ENCODE measurements at places on chromosomes 3 and 15.

DNA sequence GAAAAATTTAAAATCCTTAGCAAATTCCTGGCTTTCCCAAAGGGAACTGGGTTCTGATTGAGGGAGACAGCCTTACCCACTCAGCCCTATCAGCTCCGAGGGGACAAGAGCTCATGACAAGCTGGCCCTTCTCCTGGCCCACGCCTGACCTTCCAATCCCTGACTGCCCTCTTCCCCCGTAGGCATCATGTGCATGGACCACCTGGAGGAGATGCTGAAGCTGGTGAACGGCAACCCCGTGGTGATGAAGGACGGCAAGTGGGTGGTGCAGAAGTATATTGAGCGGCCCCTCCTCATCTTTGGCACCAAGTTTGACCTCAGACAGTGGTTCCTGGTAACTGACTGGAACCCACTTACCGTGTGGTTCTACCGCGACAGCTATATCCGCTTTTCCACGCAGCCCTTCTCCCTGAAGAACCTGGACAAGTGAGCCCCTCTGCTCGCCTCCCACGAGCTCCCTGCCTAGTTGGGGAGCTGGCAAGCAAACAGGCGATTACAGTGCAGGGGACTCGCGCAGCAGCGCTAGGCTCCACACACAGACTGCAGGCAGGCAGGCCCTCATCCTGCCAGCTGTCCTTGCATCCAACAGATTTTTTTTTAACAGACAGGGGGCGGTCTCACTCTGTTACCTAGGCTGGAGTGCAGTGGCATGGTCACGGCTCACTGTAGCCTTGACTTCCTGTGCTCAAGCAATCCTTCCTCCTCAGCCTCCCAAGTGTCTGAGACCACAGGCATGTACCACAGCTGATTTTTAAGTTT lies 16.8 kb downstream of the RPUSD3 start:
- peak; percentile 36 for DNase-seq

DNA sequence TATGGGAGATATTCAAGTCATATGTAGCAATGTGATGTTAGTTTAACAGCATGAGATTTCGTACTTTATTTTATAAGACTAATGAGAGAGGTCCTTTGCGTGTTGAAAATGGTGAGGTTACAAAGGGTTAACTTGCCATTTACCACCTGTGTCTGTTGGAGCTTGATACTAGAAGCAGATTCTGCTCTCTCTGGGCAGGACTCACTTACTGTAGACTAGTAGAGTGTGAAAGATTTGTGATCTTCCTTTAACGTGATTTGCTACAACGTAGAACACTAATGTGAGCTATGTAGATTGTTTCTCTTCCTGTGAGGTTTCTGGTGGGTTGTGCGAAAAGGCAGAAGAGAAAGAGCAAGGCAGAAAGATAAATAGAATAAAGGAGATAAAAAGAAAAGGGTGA lies 1.1 kb downstream of the TP63 start:
- no peak for DNase-seq

- no peak for DNase-seq
These were observed 65.9 kb upstream of the MYO5C start for GRCh38 chr15:52361494-52361893.

DNA sequence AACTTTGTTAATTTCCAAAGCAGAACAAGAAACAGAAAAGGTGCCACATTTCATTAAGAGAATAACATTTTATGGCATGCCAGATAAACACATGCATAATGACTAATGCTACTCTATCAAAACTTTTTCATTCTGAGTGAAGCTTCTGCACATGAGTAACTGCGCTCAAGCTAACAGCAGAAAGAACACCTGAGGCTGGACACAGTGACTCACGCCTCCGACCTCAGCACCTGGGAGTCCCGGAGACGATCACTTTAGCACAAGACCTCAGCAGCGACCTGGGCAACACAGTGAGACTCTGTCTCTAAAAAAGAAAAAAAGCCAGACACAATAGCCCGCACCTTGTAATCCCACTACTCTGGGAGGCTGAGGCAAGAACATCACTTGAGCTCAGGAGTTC lies 70.6 kb downstream of the ACAP2 start:
- no peak for DNase-seq

- no peak for DNase-seq
These were observed 809.9 kb downstream of the MCTP2 start for GRCh38 chr15:95041297-95041696.

DNA sequence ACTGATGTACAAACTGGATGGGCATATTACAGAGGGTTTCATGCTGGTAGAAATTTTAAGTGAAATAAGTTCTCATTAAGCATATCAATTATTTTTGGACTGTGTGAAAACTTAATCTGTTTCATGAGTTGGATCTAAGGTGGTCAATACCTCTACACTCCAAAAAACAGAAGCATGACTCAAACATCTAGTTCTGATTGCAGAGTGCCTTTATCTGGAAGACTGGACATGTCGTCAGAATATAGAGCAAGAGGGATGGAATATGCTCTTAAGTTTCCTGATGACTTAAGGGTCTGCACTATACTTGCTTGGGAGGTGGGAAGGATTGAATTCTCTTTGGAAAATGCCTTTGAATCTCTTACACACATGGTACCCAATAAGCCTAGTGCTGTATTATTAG lies 138.3 kb downstream of the LPP start:
- DNase-seq = no peak

GRCh38 chr3:187994221-187995042 lies 159.5 kb upstream of the LPP start:
- DNase-seq = peak; percentile 76

GRCh38 chr3:107796791-107797190 lies 274.0 kb downstream of the BBX start:
- DNase-seq = peak; percentile 5

DNA sequence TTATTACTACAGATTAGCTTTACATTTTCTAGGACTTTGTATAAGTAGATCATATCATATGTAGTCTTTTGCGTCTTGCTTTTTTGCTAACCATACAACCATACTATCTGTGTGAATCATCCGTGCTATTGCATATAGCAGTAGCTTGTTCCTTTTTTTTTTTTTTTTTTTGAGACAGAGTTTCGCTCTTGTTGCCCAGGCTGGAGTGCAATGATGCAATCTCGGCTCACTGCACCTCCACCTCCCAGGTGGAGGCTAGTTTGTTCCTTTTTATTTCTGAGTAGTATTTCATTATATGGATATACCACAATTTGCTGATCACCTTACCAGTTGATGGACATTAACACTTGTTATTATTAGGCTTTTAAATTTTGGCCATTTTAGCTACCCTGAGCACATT lies 54.5 kb upstream of the TBL1XR1 start:
- no peak for DNase-seq

DNA sequence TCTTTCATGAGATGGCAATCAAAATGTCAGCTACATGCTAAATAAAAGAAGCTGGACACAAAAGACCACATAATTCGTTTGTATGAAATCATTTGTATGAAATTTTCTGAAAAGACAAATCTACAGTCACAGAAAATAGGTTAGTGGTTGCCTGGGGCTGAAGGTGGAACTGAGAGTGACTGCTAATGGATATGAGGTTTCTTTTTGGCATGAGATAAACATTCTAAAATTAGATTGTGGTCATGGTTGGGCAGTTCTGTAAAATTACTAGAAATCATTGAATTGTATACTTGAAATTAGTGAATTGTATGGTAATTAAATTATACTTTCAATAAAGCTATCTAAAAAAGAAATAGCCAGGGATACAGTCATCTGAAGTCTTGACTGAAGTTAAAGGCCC lies 2.7 kb upstream of the DMXL2 start:
- DNase-seq = no peak

DNA sequence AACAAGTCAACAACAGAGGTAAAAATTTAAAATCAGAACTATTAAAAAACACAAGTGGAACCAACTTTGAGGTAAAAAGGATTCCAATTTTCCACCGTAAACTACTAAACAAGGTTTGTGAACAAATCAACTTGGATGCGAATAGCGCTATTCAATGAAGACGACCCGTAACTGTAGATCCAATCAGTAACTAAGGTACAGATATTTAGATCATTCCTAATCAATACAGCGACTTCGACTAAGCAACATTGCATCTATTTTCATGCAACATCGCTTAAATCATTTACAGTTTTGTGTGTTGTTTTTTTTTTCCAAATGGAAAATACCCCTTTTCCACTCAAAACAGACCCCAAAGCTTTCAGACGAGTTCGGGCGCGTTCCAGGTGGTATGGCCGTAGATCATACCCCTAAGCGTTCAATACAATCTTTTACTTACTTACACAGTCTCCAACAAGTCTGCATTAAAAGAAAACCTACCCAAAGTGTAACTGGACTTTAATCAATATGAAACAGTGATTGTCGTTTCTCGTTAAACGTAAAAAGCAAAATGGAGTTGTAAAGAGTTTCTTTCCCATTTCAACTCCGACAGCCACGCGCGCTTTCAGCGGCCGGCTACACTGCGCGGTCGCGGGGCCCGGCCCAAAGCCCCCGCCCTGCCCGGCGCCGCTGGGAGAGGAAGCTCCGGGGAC lies 786 bp downstream of the RHOA start:
- no peak for DNase-seq

- DNase-seq = no peak
These were observed 389.5 kb upstream of the RASGRP1 start for GRCh38 chr15:38954090-38954489.

DNA sequence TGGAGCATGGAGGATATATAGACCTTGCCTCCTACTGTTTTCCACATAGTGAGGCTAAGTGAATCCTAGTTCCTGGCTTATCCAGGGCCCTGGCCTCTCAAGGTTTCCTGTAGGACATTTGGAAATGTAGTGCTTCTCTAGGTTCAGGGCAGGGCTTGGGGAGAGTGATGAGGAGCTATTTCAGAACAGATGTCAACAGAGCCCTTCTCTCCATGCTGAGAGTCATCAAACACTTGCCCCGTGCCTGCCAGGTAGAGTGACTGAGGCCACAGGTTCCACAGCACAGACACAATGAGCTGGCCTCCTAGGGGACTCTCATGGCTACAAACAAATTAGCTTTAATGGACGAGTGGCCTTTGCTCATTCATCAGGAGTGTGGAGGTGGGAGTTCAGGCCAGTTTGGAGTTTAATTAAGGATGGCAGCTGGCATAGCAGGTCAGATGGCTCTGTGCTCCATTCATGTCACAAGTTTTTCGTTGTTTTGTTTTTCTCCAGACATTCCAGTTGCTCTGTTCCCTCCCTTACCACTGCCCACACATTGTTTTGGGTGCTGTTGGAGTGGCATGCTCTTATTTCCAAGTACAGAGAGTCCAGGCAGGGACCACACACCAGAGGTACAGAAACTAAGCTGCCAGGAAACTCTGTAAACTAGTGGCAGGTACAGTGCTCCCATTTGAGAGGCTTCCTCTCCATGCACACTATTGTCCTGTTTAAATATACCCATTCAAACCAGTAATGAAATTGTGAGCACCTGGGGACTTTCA lies 189.8 kb downstream of the RYR3 start:
- DNase-seq = no peak

DNA sequence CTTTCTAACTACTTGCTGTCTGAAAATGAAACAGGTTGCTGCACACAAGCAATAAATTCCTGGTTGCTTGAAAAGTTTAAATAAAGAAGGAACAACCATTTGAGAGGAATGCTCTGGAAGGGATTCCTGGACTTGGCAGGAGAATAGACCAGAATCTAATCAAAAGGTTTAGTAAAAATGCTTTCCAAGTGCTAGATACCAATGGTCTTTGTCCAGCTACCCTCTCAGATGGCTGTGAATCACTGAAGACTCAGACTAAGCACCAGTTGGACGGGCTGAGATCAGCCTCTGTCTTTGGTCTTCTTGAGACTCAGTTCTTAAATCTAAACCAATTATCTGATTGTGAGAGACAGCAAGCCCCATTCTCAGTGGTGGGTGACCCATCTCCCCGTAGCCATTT lies 27.7 kb upstream of the LPP start:
- no peak for DNase-seq

GRCh38 chr3:107956991-107957900 lies 133.6 kb downstream of the CD47 start:
- DNase-seq = no peak

DNA sequence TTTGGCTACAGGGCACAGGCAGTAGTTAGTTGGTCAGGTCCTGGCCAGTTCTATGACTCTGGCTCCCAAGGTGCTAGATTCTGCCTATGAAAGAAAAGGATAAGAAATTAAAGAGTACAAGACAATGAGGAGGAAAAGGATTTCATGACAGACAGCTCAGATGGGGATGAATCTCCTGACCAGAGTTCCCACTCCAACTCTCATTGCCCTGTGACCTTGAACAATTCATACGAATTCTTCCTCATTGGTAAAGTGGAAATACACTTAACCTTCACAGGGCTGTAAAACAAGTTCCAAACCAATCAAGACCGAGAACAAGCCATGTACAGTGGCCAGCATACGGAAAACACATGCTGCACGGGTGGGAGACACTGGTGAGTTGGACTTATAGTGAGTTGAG lies 23.7 kb downstream of the CLEC3B start:
- DNase-seq = no peak

GRCh38 chr3:81741216-81741615 lies 20.2 kb downstream of the GBE1 start:
- no peak for DNase-seq

DNA sequence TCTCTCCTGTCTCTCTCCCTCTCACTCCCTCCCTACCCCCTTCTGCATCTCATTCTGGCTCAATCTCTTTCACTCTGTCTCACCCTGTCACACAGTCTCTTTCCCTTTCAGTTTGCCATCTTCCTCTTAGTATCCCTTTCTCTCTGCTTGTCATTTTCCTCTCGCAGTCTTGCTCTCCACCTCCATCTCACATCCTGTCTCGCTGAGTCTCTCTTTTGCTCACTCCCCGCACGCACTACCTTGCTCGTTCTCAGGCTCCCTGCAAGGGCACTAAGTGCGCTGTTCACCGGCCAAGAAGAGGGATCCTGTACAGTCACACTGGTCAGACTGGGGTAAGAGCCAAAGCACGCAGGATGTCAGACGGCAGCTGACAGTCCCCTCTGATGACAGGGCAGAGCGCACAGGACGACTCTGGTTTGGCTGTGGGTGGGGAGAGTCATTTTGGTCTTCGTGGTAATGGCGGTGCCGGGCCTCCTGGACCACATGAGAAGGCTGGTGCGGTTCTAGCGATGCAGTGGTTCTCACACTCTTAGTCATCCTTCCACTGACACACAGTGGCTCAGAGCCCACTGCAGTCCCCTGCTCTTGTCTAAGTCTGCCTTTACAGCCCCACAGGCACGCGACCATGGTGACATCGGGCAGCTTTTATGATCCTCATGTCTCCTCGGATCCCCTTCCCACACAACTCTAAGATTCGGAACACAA lies 356.8 kb downstream of the FOXP1 start:
- peak; percentile 80 for DNase-seq

DNA sequence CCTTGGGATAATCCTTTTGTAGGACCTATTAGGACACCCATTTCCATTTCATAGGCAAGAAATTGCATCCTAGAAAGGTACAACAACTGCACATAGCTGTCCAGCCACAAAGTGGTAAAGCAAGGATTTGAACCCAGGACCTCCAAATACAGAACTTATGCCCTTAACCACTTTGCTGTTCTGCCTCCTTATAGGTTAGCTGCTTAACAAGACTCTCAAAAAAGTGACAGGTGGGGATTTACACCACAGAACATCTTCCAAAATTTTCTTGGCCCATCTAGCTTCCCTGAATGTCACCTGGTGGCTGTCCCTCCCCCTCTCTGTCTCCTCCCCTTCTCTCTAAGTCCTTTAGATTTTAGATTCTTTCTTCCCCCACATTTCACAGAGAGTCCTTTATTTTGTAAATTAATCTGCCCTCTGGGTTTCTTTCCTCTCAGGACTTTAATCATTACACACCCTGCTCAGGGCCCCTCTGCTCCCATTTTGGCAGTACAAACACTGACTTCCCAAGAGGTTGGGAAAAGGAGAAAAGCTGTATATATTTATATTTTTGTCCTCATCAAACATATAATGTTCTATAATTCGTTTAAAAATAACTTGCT lies 120.6 kb downstream of the CPNE4 start:
- DNase-seq = no peak
